ENCODE measurements at places on chromosomes 13 and 19.

- DNase-seq, result no peak
These were observed 17.6 kb downstream of the EMP3 start for GRCh38 chr19:48342841-48343540.

GRCh38 chr13:24181991-24182702, 21.6 kb downstream of the SPATA13 start:
- no peak for DNase-seq

DNA sequence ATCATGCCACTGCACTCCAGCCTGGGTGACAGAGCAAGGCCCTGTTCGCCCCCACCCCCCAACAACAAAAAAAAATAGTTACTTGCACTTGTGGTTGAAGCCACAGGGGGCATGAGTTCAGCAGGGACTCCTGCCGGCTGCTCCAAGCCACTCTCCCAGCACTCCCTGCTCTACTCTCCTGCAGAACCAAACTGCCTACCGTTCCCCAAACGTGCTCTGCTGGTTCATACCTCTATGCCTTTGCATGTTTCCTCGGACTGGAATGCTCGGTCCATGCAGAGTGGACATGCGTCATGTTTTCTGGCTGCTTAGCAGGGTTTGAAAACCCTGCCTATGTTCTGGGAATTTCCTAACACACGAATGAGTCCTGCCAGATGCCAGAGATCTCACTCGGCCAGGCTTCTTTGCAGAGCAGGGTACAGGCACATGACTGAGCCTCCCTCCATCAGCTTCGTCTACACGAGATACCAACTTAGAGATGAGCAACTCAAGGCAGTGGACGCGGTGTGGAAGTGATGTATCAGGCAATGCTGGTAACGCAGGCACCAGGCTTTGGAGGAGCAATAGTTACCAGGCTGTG, 8.5 kb upstream of the SLC25A15 start:
- peak; percentile 21 for DNase-seq

DNA sequence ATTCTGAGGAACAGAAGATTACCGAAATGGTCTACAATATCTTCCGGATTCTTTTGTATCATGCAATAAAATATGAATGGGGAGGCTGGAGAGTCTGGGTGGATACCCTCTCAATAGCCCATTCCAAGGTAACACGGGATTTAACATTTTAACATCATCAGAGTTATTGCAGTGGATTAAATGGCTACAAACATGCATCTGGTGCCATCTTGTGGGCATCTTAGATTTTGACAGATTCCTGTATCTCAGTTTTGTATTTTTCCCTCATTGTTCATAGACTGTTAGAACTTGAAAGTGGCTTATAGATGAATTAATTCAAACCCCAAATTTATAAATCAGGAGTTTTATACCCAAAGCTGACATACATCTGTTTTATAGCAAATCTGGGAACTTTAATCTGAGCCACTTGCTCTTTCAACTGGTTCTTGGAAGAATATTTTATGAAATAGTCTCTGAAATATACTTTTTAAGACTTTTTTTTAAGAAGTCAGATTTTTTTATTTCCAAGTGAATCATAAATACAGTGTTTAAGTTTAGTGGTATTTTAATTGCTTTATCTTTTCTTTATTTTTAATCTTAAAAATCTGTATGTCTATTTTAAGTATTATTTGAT, 215.2 kb downstream of the NBEA start:
- DNase-seq, result peak; percentile 21

DNA sequence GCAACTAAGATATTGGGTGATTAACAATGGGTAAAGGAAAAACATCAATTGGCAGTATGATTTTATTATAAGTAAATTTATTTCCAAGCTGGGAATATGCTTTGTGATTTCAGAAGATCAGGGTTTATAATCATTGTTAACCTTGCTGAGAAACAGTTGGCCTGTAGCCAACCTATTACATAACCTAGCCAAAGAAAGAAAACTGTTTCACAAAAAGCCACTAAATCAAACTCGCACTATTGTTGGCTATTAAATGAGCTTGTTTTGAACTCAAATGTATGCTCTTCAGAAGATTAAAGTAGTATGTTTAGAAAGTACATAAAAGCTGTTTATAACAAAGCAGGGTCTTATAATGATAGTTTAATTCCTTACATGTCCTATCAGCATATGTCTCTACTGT, 151.7 kb downstream of the LHFPL6 start:
- DNase-seq, result no peak

Data from H4 (cell line).